ENCODE measurements at places on chromosomes 11 and 22. TPM values are rescaled to one million over a fixed set of nuclear protein-coding genes. Genes with fewer than 3 reads are reported as not detected.

GRCh38 chr11:45270946-45271716 is 15.0 kb downstream of the SYT13 start:
- no peak overlapping the region for H3K27ac ChIP-seq
- no peaks in the 10 kb centered on the region for H3K27me3 ChIP-seq

- no peak overlapping the region for H3K27ac ChIP-seq
- H3K27me3 ChIP-seq: peaks cover 3% of the 10 kb centered on the region
- H3K4me1 ChIP-seq: peaks cover 14% of the 10 kb centered on the region
- no peaks in the 10 kb centered on the region for H3K36me3 ChIP-seq
- no peak overlapping the region for H3K4me3 ChIP-seq
- DNase-seq: no peak
Measured at GRCh38 chr22:30234786-30235470, 11.6 kb downstream of the LIF start.

- H3K4me3 ChIP-seq: no peak overlapping the region
- peaks cover 2% of the 10 kb centered on the region for H3K4me1 ChIP-seq
- H3K27ac ChIP-seq: no peak overlapping the region
Measured at GRCh38 chr11:86805873-86806310, 5.5 kb downstream of the PRSS23 start.

- peaks cover 2% of the 10 kb centered on the region for H3K36me3 ChIP-seq
- no peaks in the 10 kb centered on the region for H3K27me3 ChIP-seq
- peaks cover 21% of the 10 kb centered on the region for H3K4me1 ChIP-seq
- DNase-seq: no peak
- no peak overlapping the region for H3K4me3 ChIP-seq
Measured at GRCh38 chr11:117092951-117093590, 5.2 kb downstream of the SIK3 start.

DNA sequence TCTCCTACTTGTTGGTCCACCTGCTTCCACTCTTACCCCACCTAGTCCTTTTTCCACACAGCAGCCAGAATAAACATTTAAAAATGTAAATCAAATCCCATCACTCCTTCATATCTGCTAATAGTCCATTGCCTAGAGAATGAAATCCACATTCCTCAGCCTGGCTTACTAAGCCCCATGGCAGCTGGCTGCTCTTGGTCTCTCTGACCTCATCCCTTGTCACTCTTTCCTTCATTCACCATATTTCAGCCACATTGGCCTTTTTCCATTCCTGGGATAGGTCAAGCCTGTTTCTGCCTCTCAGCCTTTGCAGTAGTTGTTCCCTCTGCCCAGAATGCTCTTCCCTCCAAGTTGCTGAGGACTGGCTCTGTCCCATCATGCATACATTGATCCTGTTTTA is 512.8 kb downstream of the INSC start:
- no peak overlapping the region for H3K27ac ChIP-seq
- H3K36me3 ChIP-seq: no peaks in the 10 kb centered on the region
- no peak for DNase-seq
- peaks cover 33% of the 10 kb centered on the region for H3K4me1 ChIP-seq

- H3K27me3 ChIP-seq: no peaks in the 10 kb centered on the region
- no peaks in the 10 kb centered on the region for H3K36me3 ChIP-seq
- no peaks in the 10 kb centered on the region for H3K4me1 ChIP-seq
Measured at GRCh38 chr22:25085930-25086901, 113.4 kb upstream of the CRYBB3 start.

Gene LIPT2
- polyA plus RNA-seq: 6.4 TPM

Gene BDNF
- not detected for polyA plus RNA-seq

- no peaks in the 10 kb centered on the region for H3K27me3 ChIP-seq
- peak; percentile 100 for DNase-seq
- peak within 1 kb of the TSS; percentile 96 for H3K27ac ChIP-seq
- peaks cover 19% of the 10 kb centered on the region for H3K4me1 ChIP-seq
- peak within 1 kb of the TSS; percentile 97 for H3K4me3 ChIP-seq
Measured at GRCh38 chr22:41832553-41833368, at the start of gene SREBF2. Gene SREBF2 (plus strand): TSS chr22:41833105. CDS start chr22:41833271, 166 bp downstream.

DNA sequence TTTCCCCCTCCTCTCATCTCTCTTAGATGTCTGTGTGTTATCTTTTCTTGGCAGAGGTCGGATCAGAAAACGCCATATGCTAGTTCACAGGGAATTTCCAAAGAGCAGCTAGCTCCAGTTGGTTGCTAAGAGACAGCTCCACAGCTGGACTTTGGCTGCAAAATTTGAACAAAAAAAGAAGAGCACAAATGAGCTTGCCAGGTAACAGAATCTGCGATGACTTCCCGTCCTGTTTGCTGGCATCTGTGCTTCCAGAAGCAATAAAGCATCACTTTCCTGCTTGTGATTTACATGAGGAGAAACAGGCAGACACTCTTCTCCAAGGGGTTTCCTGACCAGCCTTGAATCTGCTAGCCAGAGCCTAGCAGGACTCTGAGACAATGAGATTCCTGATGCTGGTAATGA is 596.0 kb upstream of the B3GAT1 start:
- H3K27ac ChIP-seq: no peak overlapping the region
- H3K4me1 ChIP-seq: no peaks in the 10 kb centered on the region
- H3K27me3 ChIP-seq: no peaks in the 10 kb centered on the region
- H3K4me3 ChIP-seq: no peak overlapping the region
- DNase-seq: peak; percentile 12

Gene TYR
- polyA plus RNA-seq: not detected

- no peaks in the 10 kb centered on the region for H3K36me3 ChIP-seq
- H3K4me3 ChIP-seq: no peak overlapping the region
- H3K27me3 ChIP-seq: no peaks in the 10 kb centered on the region
- no peaks in the 10 kb centered on the region for H3K4me1 ChIP-seq
- H3K27ac ChIP-seq: no peak overlapping the region
- DNase-seq: no peak
Measured at GRCh38 chr11:104222464-104222863, 58.5 kb upstream of the PDGFD start.

DNA sequence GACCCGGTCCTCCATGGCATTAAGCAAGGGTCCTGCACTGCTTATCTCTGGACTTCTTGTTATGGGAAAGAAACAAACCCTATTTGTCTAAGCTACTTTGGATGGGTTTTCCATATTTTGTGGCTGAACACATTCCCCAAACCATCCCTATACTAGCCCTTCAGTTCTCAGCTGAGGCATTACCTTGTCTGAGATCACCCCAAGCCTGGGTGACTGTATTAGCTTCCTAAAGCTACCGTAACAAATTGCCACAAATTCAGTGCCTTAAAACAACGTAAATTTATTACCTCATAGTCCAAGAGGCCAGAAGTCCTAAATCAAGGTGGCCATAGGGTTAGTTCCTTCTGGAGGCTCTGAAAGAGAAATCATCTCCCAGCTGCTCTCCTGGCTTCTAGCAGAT is 43.1 kb upstream of the CEP295 start:
- no peak for DNase-seq
- no peak overlapping the region for H3K4me3 ChIP-seq
- peaks cover 5% of the 10 kb centered on the region for H3K4me1 ChIP-seq
- H3K36me3 ChIP-seq: no peaks in the 10 kb centered on the region
- no peaks in the 10 kb centered on the region for H3K27me3 ChIP-seq

Gene UBQLN3
- polyA plus RNA-seq: not detected

Gene SAA2
- polyA plus RNA-seq: 4.9 TPM

Gene DCDC1
- polyA plus RNA-seq: not detected

Gene ZNF280A
- not detected for polyA plus RNA-seq

GRCh38 chr11:34586488-34587281 is 34.2 kb upstream of the EHF start:
- no peak for DNase-seq
- no peaks in the 10 kb centered on the region for H3K36me3 ChIP-seq
- H3K4me3 ChIP-seq: no peak overlapping the region
- no peak overlapping the region for H3K27ac ChIP-seq

Gene APOL4
- 8.9 TPM for polyA plus RNA-seq

GRCh38 chr11:96384156-96384555 is 5.6 kb downstream of the CCDC82 start:
- DNase-seq: no peak
- H3K27ac ChIP-seq: no peak overlapping the region
- H3K4me3 ChIP-seq: no peak overlapping the region

DNA sequence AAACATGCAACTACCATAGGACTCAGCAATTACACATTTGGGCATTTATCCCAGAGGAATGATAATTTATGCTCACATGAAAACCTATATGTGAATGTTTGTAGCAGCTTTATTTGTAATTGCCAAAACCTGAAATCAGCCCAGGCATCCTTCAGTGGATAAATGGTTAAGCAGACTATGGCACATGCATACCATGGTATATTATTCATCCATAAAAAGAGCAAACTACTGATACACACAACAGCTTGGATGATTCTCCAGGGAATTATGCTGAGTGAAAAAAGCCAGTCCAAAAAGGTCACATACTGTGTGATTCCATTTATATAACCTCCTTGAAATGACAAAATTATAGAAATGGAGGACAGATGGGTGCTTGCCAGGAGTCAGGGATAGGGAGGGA is 86.7 kb downstream of the ALX4 start:
- DNase-seq: no peak
- H3K36me3 ChIP-seq: peaks cover 7% of the 10 kb centered on the region
- no peaks in the 10 kb centered on the region for H3K4me1 ChIP-seq
- H3K27ac ChIP-seq: no peak overlapping the region
- no peak overlapping the region for H3K4me3 ChIP-seq
- no peaks in the 10 kb centered on the region for H3K27me3 ChIP-seq

- H3K4me1 ChIP-seq: no peaks in the 10 kb centered on the region
- no peak for DNase-seq
- H3K4me3 ChIP-seq: no peak overlapping the region
- no peaks in the 10 kb centered on the region for H3K36me3 ChIP-seq
- H3K27me3 ChIP-seq: no peaks in the 10 kb centered on the region
Measured at GRCh38 chr11:84673753-84674152, 953.4 kb downstream of the DLG2 start.

GRCh38 chr11:16606784-16607674 is 131.4 kb upstream of the C11orf58 start:
- peak overlapping the region; percentile 81 for H3K27ac ChIP-seq
- peak overlapping the region; percentile 54 for H3K4me3 ChIP-seq
- no peak for DNase-seq
- no peaks in the 10 kb centered on the region for H3K4me1 ChIP-seq

DNA sequence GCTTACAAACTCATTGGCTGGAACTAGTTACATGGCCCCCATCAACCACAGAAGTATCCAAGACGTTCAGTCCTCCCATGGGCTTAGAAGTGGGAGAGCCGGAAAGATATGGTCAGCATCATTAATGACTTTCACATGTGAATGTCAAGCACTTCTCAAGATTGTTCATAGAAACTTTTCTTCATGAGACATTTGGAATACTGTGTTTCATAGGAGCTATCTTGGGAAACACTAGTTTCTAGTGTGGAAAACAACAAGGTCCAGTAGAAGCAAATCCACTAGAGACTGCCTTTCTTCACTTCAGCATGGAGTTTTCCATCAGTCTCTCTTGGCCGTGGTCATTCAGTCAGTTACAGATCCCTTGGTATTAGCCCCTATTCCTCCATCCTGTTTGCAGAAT is 160.9 kb downstream of the C11orf91 start:
- H3K27ac ChIP-seq: no peak overlapping the region
- no peaks in the 10 kb centered on the region for H3K36me3 ChIP-seq
- DNase-seq: no peak

Gene C22orf42
- not detected for polyA plus RNA-seq

Gene CNGA4
- polyA plus RNA-seq: not detected

Gene USP2
- polyA plus RNA-seq: 5.2 TPM

GRCh38 chr22:49617866-49618676 is 209.6 kb downstream of the BRD1 start:
- H3K36me3 ChIP-seq: no peaks in the 10 kb centered on the region
- H3K4me3 ChIP-seq: no peak overlapping the region
- no peak overlapping the region for H3K27ac ChIP-seq
- H3K4me1 ChIP-seq: no peaks in the 10 kb centered on the region

- no peak for DNase-seq
- H3K4me1 ChIP-seq: no peaks in the 10 kb centered on the region
- peaks cover 60% of the 10 kb centered on the region for H3K36me3 ChIP-seq
- H3K27me3 ChIP-seq: no peaks in the 10 kb centered on the region
Measured at GRCh38 chr22:29570456-29570855, 10.5 kb downstream of the NIPSNAP1 start.

Gene LUZP2
- not detected for polyA plus RNA-seq

- H3K4me3 ChIP-seq: no peak overlapping the region
- no peaks in the 10 kb centered on the region for H3K4me1 ChIP-seq
- H3K27ac ChIP-seq: no peak overlapping the region
- no peaks in the 10 kb centered on the region for H3K36me3 ChIP-seq
- no peaks in the 10 kb centered on the region for H3K27me3 ChIP-seq
Measured at GRCh38 chr11:72263361-72263760, 19.4 kb upstream of the PHOX2A start.

Gene OR4C3
- not detected for polyA plus RNA-seq

Gene CSNK2A3
- 0.51 TPM for polyA plus RNA-seq

- H3K36me3 ChIP-seq: no peaks in the 10 kb centered on the region
- H3K4me3 ChIP-seq: no peak overlapping the region
- H3K27ac ChIP-seq: no peak overlapping the region
- no peaks in the 10 kb centered on the region for H3K4me1 ChIP-seq
Measured at GRCh38 chr11:133536198-133536597, 3.9 kb upstream of the OPCML start.

Gene KDM4E
- not detected for polyA plus RNA-seq

DNA sequence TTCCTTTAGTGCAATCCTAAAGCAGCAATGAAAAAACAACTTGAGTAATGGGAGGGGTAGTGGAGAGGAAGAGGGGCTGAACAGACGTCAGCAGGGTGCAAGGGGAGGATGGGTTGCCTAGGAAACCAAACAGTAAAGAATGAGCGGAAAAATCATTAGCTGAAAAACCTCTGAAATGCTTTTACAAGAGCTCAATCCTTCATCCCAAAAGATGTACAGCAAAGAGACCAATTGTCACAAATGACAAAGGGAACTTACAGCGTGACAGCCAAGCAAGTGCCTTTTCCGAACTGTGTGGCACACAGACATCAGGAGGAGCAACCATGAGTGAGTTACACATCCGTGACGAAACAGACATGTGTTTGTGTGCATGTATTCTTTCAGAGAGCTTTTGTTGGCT is 104.6 kb downstream of the SIK3 start:
- no peak for DNase-seq
- peaks cover 3% of the 10 kb centered on the region for H3K36me3 ChIP-seq

All from small intestine (tissue), 16 donors.